ENCODE measurements at places on chromosomes 1 and 21. TPM values are rescaled to one million over a fixed set of nuclear protein-coding genes. Genes with fewer than 3 reads are reported as not detected.

The TCHH gene
- total RNA-seq = not detected

The ZSWIM5 gene
- 3.0 TPM for total RNA-seq

The AMY1B gene
- total RNA-seq = 0.45 TPM

The PADI1 gene
- total RNA-seq = 0.37 TPM

DNA sequence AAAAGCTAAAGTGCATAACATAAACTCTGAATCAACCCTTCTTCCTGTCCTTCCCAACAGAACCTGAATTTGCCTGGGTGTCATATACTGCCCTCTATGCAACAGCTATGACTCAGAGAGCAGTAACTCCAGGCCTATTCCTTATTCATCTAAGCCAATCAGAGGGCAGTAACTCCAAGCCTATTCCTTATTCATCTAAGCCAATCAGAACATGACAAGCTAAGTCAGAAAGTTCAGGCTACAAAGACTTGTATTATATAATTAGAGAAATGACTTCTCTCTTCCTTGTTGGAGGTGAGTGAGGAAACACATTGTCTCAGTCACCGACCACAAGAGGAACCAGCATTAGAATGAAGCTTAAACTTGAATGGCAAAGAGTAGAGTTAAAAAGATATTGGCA is 26.2 kb upstream of the TADA1 start:
- DNase-seq = no peak

DNA sequence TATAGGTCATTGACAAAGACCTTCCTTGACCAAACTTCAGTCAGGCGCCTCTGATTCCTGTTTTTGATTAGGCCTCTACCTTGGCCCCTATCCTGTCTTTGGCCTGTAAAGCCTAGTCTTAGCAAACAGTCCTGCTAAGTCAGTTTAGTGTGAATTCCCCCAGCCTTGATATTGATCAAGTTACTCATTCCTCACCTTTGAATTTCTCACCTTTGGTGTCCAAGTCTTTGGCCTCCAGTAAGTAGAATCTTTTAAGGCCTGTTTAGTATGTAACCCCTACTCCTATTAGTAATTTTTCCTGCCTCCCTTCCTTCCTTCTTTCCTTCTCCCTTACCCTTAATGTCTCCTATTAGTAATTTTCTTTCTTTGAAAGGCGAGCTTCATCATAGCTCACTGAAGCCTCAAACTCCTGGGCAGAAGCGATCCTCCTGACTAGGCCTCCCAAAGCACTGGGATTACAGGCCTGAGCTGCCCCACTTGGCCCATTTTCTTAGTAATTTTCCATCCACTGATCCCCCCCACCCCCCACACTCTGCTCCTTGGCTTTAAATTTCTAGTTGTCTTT is 13.0 kb upstream of the ZNF692 start:
- DNase-seq = no peak

- no peak for DNase-seq
These were observed 39.9 kb upstream of the SMYD2 start for GRCh38 chr1:214241060-214241459.

DNA sequence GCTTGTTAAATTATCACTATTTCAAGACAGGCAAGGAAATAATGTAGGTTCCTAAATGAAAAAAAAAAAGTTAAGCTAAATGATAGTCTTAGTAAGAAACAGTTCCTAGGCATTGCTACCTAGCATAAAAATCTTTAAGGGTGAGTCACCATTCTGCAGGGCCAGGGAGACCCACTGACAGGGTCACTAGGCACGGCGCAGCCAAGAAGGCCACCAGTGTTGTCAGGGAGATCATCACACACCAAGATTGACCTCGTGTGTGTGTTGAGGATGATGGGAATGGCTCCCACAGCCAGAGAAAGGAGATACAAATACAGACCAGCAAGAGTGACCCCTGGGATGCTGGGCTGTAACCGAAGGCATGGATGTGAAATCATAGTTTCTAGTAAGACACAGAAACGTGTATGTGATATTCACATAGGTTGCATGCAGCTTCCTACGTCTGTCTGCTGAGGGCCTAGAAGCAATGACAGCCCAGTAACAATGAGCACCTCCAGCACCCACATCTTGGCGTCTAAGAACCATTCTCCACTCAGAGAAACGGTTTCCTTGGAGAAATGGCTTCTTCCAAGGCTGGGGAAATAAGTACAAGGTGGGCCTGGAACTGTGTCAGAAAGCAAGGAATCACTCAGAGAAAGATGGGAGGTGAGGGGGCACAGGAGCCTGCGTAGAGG is 29.1 kb downstream of the RIPK4 start:
- DNase-seq = no peak

GRCh38 chr21:44878053-44878982 is 4.8 kb upstream of the PTTG1IP start:
- no peak for DNase-seq

DNA sequence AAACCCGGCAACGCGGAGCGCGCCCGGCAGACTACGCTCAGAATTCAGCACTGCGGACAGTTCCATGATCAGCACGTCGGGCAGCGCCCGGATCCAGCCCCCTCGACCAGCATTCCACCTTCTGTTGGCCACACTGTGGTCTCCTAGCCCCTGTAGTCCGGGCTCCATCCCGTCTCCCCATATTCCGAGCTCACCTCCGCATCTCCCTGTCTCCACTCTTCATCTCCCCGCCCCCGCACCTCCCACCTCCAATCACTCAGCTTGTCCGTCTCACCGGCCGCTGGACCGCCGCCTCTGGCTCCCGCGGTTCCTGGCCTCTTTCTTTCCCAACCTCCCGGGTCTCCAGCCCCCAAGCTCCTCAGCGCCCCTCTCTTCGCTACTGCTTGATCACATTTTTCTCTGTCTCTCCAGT is 500 bp downstream of the EPHA10 start:
- no peak for DNase-seq

DNA sequence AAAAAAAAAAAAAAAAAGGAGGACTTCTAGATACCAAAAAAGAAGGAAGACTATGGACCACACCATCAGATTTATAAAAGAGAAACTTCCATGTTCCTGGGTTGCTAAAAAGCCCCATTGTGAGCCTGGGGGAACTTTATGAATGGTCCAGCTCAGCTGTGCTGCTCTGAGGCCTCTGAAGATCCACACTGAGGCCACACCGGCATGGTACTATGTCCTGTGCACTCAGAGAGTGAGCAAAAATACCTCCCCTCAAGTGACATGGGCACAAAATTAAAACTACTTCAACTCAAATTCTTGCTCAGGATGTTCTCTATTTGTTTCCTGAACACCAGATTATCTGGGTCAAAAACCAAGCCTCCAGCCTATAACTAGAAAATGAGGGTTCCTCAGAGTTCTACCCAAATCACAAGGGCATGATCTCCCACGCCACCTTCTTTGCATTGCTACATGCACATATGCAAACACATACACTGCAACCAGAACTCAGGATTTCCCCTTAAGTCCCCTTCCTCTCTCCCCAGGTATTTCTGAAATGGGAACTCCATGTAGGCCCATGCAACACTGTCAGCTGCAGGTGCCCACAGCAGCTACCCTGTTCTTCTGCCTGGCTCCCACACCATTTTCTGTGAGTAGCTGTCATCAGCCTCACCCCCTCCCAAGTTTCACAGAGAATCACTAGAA is 94.4 kb downstream of the SH3GLB1 start:
- DNase-seq = no peak

DNA sequence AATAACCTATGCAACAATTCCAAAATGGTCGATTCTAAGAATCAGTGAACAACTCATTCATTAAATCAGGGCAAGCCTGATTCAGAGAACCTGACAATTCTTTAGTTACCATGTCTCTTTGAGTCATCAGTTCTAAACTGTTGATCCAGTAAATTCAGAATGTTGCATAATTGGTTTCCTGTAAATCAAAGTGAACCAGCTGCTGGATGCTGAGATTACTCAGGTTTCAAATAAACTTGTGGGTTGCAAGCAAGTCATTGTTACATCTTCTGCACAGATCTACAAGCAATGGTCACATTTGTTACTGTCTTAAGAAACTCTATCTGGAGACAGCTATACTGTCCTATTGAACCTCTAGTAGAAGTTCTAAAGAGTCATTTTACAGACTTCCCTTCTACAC is 16.5 kb downstream of the PLA2G2D start:
- no peak for DNase-seq

DNA sequence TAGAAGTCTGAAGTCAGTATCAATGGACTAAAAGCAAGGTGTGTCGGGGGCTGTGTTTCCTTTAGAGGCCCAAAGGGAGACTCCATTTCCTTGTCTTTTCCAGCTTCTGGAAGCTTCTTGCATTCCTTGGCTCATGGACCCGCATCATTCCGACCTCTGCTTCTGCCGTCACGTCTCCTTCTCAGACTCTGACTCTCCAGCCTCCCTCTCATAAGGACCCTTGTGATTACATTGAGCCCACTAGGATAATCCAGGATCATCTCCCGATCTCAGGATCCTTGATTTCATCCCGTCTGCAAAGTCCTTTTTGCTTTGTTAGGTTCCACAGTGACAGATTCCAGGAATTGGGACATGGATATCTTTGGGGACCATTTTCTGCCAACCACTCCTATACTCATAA is 265.8 kb upstream of the CSF3R start:
- no peak for DNase-seq

- no peak for DNase-seq
These were observed 82.8 kb downstream of the CD247 start for GRCh38 chr1:167435484-167435883.

DNA sequence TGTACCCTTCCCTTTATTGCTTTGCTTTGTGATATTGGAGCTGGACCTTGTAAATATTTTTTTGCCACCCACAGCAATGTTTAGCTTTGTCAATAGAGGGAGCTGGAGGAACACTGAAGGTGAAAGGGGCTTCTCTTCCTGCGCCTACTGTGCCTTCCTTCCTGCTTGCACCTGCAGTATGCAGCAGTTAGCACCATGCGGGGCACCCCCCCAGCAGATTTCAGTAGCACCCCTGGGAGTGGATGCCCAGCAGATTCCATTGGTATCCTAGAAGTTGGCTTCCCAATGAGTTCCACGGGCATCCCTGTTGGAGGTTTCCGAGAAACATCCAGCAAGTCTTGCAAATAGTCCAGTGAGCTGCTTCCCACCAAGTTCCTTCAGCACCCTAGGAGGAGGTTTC is 25.6 kb downstream of the S100A10 start:
- peak; percentile 74 for DNase-seq

DNA sequence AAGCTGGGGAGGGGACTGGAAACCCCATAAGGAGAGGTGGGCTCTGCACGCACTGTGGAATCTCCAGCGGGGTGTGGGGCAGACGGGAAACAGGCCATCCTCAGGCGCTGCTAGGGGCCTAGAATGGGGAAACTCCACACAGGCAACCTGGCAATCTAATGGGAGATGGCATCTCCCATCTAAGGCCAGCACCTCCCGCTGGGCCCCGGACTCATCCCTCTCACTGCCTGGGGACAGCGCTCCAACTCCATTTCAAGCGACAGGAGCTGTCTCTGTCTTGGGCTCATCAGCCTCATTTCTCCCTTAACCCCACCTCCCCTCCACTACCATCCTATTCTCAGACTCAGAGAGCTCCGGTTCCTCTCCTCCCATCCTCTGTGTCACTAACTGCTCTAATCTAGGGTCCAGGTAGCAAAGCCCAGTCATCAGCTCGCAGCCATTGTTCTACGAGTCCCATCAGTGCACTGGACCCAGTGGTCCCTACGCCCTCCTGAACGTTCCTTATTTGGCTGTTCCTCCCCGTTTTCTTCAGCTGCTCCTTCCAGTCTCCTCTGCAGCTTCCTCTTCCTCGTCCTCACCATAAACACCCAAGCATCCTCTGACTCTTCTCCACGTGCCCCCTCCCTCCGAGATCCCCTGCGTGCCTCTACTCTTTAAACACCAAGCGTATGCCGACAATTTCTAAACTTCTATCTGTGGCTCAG is 93.4 kb upstream of the CASZ1 start:
- DNase-seq = no peak

DNA sequence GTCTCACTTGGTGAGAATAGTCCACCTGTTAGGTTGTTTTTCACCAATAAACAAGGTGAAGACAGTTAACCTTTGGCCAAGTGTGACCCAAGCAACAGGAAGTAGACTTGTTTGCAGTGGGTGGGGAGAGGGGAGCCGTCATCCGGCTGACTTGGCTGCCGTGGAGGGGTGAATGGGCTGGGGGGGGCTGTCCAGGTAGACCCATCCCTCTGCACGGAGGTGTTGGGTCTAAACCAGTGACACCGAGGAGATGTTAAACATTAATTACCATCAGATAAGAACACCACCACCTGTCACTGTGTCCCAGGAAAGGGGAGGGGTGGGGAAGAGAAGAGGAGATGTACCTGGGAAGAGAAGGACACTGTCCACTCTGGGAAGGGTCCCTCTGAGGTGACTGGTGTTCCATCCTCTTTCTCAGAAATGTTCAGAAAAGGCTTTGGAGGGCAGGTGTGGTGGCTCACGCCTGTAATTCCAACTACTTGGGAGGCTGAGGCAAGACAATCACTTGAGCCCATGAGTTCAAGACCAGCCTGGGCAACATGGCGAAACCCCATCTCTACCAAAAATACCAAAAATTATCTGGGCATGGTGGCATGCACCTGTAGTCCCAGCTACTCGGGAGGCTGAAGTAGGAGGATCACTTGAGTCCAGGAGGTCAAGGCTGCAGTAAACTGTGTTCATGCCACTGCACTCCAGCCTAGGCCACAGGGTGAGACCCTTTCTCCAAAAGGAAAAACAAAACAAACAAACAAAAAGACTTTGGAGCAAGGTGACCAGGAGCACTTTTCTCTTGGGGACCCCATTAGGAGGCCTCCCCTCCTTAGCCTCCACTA is 6.7 kb upstream of the MYOM3 start:
- no peak for DNase-seq

DNA sequence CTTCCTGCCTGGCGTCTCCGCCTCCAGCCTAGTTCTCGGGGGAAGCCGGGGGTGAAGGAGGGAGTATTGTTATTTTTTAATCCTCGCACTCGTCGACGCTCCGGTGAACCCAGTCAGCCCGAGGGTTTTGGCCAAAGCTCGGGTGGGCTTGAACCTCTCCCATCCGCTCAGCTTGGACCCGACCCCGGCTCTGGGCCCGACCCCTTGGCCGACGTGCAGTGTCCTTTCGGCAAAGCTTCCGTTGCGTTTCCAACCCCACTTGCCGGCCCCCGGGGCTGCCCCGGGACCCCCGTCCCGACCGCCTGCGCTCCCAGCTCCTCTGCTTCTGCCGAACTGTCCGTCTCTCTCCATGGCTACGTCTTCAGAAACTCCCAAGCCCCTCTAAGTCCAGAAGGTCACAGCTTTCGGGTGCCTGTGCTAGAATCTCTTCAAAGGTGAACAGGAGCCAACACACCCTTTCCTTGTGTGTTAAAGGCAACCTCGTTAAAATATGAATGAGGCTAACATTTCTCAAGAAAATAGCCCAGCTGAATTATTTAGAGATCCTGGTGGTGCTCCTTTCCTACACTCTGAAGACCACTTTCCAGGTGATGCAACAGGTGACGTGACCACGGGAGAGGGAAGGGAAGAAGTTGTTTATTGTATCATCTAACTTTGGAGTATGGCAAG is 647 bp downstream of the DESI2 start:
- DNase-seq = peak; percentile 57

- DNase-seq = no peak
These were observed 695.3 kb downstream of the PTPRU start for GRCh38 chr1:29931477-29932175.

DNA sequence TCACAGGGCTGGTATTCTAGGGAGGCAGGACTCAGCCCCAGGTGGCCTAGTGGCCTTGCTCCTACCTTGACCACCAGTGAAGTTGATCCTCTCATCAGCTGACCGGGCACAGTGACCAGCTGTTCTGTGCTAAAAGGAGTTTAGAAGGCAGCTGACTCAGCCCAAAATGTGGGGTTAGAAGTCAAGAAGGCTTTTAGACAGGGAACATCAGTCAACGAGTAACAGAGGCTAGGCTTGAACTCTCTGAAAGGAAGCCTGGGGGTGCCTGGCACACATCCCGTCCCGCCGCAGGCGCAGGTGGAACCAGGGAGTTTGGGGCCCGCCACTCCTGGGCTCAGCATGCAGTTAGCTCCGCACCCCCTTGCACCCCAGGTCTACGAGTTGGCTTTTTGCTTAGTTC is 114.9 kb upstream of the SLC45A1 start:
- no peak for DNase-seq

GRCh38 chr1:202656057-202656456 is 54.2 kb downstream of the SYT2 start:
- DNase-seq = no peak

Data from stomach (tissue), 19 donors.